HT1080 (cell line): ENCODE measurements at places on chromosomes 5 and 9. TPM values are rescaled to one million over a fixed set of nuclear protein-coding genes. Genes with fewer than 3 reads are reported as not detected.

Gene PCDHGB4
- 9.9 and 10.2 TPM in 2 replicates for total RNA-seq

Gene GIN1
- 6.0 and 8.0 TPM in 2 replicates for total RNA-seq

Gene CARD9
- total RNA-seq: 0.43 and 0.66 TPM in 2 replicates

Gene EQTN
- not detected in 2 replicates for total RNA-seq

Gene ELP1
- total RNA-seq: 37.2 and 47.2 TPM in 2 replicates

Gene GAPVD1
- total RNA-seq: 37.6 and 39.6 TPM in 2 replicates

Gene PCDHB16
- 0.03 TPM in 1 of 2 replicates, not detected in the other for total RNA-seq

Gene IGFBPL1
- 0.26 TPM in 1 of 2 replicates, not detected in the other for total RNA-seq

Gene FAT2
- total RNA-seq: 0.06 and 0.07 TPM in 2 replicates

Gene BRD3OS
- 21.2 and 28.4 TPM in 2 replicates for total RNA-seq

Gene SLC4A9
- total RNA-seq: not detected in 2 replicates
